LNCaP clone FGC (cell line): ENCODE measurements at places on chromosomes 12 and 14.

DNA sequence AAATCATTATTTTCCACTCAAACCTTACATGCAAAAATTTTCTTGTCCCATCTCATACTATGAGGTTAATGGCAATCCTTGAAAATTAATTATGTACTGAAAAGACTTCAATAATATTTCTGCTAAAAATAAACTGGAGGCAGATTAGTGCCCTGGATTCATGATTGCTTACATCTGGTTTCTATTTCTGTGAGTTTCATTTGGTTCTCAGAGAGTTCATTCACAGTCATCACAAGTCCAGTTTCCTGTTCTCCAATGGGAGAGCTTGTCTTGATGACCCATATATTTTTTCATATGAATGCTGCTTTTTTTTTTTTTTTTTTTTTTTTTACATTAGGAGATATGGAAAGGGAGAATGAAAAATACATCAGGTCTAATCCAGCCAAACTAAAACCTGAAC lies 6.6 kb upstream of the PTHLH start:
- no peak for DNase-seq

DNA sequence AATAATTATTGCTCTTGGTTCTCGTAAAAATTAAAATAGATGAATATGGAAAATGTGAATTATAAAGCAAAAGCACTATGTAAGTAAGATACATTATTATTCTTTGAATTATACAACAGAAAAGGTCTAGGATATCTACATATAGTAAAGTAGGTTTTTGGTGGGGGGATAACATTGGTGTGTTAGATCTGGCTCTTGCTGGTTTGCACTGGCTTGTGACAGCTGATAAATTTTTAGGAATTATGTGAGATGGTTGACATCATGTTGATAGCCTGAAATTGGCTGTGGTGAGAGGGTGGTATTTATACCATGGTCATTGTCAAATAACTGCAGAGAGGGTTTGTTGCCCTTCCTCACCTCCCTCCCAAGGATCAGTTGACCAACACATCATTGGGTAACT lies 50.7 kb upstream of the BTG1 start:
- no peak for DNase-seq

DNA sequence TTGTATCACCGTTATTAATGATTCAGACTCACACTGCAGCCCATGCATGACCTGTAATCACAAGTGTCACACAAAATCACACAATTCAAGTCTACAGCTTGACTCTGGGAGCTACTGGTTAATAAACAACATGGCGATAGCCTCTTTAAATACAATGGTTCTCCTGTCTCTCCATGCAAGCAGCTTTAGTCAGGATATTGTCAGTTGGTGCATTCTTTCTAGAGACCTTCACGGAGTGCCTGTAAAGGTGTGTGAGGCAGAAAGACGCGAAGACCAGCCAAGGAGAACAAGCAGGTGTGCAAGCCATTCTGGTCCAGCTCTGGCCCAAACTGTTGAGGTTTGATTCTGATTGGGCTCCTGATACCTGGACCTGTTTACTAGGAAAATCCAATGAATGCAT lies 40.0 kb upstream of the FOXN3 start:
- no peak for DNase-seq

DNA sequence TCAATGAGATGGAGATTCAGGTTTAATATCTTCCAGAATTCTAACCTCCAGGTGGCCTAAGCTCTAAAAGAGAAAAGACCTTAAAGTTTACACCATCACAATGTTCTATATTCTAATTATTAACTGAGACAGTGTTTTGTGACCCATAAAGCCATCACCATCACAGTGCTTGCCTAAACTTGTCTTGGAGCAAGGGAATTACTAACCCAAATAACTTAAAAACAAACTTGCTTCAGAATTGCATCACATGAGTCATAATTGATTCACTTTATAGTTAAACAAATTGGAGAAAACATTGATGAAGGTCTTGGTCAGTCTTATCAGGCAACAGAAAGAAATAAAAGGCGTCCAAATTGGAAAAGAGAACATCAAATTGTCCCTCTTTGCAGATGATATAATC lies 54.5 kb upstream of the ALG10 start:
- no peak for DNase-seq

DNA sequence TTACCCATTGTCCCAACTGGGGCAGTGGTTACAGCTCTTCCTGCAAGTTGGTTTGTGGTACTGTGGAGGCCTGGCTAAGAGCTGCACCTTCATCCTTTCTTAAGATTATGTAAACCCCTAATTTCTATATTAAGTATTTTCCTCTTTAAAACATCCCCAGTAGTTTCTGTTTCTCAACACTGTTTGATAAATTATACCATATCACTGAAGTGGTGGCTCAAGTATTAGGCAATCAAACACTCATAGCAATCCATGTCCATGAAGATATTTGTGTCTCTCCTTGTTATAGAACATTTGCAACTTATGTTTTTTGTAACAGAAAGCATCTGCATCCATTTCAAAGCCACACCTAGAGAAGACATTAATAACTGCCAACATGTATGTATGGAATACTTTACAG lies 31.8 kb downstream of the ATXN3 start:
- no peak for DNase-seq

- DNase-seq = no peak
Measured at GRCh38 chr12:57840726-57841125, 5.8 kb downstream of the CTDSP2 start.

- no peak for DNase-seq
Measured at GRCh38 chr12:5456030-5456429, 24.1 kb downstream of the NTF3 start.

- no peak for DNase-seq
Measured at GRCh38 chr12:75205558-75205957, 4.1 kb downstream of the KCNC2 start.

DNA sequence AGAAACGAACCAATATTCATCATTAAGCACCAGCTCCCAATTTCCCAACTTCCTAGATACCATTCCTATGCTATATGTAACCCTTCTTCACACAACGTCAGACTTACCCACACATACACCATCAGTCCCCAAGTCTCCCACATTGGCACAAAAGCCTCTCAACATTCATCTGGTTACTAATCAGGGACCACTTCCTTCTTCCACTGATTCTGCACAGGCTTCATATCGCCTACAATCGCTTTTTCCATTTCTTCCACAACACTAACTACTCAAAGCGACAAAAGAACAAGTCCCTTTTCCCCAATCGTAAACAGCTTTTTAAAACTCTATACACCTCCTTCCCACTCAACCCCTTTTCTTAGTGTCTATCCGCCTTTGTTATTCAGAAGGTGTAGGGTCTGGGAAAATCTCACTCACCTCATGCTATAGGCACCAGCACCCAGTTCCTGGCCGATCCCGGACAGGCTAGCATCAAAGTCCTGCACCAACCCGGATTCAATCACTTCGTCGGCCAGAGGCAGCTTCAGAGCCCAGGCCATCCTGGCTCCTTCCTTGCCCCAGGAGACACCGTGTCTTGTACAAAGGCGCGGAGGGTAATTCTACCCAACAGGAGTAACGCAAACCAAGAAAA lies 936 bp downstream of the TFCP2 start:
- DNase-seq = no peak

GRCh38 chr12:66602483-66603143 lies 76.3 kb downstream of the GRIP1 start:
- DNase-seq = no peak

DNA sequence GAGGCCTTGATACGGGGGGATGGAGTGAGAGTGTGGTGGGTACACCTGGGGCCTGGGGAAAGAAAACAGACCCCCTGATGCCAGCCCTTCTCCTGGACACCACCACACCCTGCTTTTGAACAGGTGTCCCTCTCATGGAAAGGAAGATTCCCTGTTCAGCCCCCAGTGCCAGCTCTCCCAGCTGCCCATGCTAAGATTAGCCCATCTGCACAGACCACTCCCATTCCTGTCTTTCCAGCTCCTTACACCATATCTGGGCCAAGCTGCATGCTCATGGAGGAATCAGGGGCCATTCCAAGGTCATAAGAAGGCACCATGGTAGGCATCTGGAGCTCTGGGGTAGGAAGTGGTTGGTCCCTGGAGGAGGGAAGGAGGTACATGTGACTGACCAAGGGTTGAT lies 9.6 kb downstream of the NAB2 start:
- DNase-seq = no peak

DNA sequence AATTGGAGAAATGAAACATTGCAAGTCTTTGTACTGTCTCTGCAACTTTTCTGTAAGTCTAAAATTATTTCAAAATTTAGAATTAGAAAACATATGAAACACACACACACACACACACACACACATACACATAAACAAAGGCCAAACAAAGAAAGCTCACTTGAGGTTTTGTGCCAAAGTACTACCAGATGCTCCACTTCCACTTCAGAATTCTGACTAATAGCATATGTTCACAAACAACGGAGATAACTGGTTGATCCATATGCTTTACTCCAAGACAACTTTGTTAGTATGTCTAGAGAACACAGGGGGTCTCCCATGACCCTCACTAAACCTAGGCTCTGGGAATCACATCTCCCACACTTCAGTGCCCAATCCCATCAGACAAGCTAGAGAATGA lies 133.8 kb upstream of the CLEC14A start:
- no peak for DNase-seq

DNA sequence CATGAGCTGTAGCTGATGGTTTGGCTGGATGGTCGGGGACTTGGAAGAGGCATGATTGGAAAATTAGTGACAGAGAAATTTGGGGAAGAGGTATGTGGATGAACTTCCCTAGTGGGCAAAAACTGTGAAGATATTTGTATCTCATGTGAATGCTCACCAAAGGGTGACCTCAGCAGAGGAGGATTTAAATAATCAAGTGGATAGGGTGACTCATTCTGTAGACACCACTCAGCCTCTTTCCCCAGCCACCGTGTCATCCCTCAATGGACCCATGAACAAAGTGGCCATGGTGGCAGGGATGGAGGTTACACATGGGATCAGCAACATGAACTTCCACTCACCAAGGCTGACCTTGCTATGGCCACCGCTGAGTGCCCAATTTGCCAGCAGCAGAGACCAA lies 60.8 kb upstream of the KRAS start:
- no peak for DNase-seq

GRCh38 chr12:12327802-12328201 lies 22.2 kb downstream of the MANSC1 start:
- DNase-seq = no peak

DNA sequence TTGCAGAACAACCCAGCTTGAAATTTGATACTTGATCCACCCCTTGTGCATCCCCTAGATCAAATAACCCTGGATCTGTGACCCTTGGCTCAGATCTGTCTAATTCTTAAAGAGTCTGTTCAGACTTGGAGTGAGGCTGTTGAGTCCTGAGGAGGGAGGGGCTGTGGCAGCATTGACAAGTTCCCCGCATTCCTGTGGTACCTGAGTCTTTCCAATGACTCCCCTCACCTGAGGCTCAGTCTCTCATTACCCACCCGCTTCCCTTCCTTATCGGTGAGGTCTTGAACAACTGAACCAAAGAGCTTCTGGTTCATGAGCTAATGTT lies 16.1 kb upstream of the HDAC7 start:
- DNase-seq = no peak

DNA sequence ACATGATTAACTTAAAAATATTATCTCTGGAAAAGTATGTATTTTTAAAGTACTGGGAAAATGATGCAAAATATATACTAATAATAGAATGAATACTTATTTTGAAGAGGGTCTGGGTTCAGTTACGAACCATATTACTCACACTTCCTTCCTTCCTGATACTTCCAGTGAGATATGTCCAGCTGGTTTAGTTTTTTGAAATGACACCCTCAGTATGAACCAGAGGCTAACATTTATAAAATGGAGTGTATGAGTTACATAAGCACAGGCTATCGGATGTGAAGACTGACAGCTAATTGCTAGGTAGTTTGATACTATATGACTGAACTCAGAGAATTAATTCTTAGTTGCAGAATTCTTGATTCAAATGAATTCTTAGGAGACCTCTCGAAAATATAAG lies 122.9 kb downstream of the OTOGL start:
- no peak for DNase-seq

DNA sequence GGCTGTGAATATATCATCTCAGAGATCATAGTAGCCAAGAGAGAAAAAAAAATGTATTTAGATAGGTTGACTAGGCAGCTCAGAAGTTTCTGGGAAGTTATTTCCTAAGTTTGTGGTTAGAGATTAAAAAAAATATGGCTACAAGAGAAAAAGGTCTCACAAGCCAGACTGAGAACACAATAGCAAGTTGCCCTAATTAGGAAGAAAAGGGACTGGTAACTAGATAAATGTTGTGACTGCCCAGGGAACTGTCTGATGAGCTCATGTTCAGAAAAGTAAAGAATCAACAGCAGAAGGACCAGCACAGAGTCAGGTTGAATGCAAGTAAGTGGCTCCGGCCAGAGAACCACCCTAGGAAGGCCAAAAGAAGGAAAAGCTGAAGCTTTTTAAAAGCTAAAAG lies 256.6 kb downstream of the PRKD1 start:
- no peak for DNase-seq

GRCh38 chr12:69404851-69405565 lies 45.5 kb downstream of the YEATS4 start:
- DNase-seq = no peak

GRCh38 chr12:130644146-130644545 lies 72.0 kb downstream of the RIMBP2 start:
- no peak for DNase-seq

GRCh38 chr12:81252228-81252627 lies 174.3 kb downstream of the ACSS3 start:
- no peak for DNase-seq

DNA sequence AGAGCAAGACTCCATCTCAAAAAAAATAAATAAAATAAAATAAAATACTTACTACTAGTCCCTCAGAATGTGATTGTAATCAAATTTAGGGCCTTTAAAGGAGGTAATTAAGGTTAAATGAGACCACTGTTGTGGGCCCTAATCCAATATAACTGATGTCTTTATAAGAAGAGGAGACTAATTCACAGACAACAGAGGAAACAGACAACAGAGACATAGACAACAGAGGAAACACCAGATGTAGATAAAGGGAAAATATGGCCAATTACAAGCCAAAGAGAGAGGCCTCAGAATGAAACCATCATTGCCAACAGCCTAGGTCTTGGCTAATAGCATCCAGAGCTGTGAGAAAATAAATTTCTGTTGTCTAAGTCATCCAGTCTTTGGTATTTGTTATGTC lies 669.0 kb upstream of the FOXG1 start:
- no peak for DNase-seq

DNA sequence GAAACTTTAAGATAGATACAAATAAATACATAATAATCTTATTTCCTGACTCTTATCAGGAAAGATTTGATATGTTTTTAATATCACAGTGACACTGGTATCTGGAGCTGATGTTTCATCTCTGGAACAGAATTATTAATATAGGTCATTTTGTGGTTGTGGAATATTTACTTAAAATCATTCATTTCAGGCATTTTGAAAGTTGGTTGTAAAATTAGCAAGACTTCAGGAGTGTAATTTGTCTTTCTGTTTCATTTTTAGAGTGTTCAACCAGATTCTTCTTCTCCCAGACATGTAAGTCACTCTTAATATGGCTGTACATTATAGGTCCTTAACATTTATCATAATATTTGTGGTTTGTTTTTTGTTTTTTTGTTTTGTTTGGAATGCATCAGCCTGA lies 115.7 kb downstream of the PCNX1 start:
- no peak for DNase-seq

GRCh38 chr12:65280306-65280705 lies 1.8 kb downstream of the MSRB3 start:
- DNase-seq = no peak
